ENCODE measurements at places on chromosomes 3 and 15.

DNA sequence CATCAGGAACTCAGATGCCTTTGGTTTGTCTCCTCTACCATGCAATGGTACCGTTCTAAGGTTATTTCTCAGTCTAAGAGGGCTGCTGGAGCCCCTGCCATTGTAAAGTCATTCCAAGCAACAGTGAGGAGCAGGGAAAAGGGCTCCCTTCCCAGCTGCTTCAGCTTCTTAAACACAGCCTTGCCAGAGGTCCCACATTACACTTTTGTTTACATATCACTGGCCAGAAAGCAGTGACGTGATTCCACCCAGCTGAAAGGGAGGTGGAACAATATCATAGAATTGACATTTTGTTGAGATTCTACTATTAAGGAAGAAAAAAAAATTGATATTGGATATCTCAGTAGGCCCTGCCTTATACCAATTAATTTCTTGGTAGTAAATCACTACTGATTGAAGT is 194.6 kb downstream of the SUCLG2 start:
- DNase-seq: no peak

GRCh38 chr15:31279221-31280045 is 47.2 kb upstream of the KLF13 start:
- no peak for DNase-seq

DNA sequence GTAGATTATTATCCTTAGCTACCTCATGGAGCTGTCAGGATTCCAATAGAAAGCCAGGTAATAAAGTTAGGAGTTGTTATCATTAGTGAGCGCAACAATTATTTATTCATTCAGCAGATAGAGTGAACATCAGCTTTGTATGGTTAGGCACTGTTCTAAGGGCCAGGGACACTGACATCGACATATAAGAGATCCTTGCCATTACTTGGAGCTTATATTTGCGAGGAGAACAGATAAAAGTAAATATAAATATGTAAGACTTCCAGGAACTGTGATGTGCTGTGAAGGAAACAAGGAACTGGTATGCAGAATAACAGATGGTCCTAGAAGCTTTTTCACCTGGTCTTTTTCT is 473 bp downstream of the LSM3 start:
- DNase-seq: no peak

- DNase-seq: no peak
Measured at GRCh38 chr3:110806924-110807323, 264.7 kb upstream of the NECTIN3 start.

GRCh38 chr15:46701346-46701745 is 1016.0 kb upstream of the SEMA6D start:
- DNase-seq: no peak

GRCh38 chr3:63974451-63974850 is 48.8 kb downstream of the PSMD6 start:
- DNase-seq: no peak

GRCh38 chr3:71231680-71232079 is 351.8 kb downstream of the FOXP1 start:
- no peak for DNase-seq

DNA sequence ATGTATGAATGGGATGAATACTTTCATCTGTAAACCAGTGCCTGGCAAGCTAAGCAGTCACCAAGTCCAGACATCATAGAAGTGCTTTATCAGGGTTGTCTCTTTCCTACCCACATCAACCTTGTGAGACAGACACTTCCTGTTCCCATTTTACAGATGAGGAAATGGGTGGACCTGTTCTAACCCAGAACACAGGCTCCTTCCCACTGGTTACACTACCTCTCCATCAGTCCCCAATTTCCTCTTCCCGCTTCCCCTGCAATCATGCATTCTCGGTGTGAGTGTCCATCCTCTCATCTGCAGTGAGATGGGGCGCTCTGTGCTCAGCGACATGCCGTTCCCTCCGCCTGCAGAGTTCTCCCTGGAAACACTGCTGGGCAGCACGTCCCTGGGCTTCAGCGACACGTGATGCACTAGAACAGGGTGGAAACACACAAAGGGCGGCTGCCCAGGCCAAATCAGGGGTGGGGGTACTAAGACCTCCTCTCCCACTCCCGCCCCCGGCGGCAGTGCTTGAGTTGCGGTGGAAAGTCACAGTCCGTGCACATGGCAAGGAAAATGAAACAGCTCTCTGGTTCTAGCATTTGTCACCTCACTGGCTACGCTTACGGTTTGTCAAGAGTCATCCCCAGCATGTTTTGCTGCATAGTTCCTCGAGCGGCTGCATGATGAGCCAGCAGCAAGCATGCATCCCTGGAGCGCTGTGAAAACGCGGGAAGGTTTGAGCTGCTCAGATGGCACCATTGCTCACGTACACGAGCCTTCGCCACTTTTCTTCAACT is 201.1 kb downstream of the ADAMTS17 start:
- DNase-seq: no peak

DNA sequence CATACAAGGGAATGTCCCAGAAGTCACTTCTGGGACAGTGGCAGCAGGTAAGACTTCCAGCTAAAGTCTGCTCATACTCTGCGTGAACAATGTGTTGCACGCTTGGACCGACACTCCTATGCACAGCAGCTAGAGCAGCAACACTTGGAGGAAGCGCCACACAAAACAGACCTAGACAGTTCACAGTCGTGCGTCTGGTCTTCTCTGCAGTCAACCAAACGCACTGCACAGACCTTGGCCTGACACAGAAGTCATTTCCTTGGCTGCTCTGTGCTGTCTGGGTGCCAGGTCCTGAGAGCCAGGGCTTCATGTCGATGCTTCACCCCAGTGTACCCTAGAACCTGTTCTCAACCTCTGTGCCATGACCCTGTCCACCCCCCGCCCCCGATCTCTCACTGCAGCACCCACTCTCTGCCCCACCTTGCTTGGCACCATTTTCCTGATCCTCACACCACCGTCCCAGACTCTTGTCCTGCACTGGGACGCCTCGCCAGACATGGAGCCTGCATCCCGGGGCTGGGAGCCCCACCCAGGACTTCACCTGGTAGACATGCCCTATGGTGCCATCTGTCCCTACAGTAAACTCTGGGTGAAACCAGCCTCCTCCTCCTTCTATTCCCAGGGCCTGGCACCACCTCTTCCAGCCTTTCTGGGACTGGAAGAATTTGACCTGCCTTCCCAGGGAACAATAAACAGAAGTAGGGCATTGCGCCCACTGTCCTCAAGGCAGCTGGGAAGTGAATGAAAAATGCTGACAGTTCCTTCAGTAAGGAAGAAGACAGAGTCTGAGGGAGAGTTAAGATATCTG is 3.1 kb downstream of the ATP10A start:
- DNase-seq: no peak

GRCh38 chr15:73237910-73238309 is 130.8 kb downstream of the HCN4 start:
- no peak for DNase-seq

GRCh38 chr15:43531018-43531670 is 13.7 kb downstream of the MAP1A start:
- no peak for DNase-seq

DNA sequence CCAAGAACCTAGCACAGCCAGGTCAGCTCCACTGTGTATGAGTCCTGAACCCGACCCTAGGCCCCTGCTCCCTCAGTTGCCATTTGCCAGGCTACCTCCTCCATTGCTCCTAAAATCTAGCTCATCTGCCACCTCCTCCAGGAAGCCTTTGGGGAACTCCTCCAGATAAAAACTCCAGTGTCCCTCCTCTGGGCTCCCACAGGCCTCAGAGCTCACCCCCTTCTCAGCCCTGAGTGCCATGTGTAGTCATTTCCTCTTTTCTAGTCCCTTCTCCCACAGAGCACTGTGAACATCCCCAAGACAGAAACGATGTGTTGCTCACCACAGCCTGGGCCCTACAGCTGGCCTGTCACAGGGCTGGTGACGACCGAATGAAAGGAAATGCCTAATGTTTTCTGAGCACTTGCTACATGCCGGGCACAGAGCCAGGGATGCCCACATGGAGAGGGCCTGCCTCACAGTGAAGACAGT is 61.0 kb downstream of the IQSEC1 start:
- peak; percentile 19 for DNase-seq

- no peak for DNase-seq
Measured at GRCh38 chr3:139302801-139303113, 41.1 kb upstream of the MRPS22 start.

Data from activated CD8-positive, alpha-beta memory T cell treated with anti-CD3 and anti-CD28 coated beads for 1 hour (primary cell).